ENCODE measurements at places on chromosomes 3 and 15.

GRCh38 chr3:187286467-187287059 lies 5.0 kb downstream of the MASP1 start:
- DNase-seq: no peak

DNA sequence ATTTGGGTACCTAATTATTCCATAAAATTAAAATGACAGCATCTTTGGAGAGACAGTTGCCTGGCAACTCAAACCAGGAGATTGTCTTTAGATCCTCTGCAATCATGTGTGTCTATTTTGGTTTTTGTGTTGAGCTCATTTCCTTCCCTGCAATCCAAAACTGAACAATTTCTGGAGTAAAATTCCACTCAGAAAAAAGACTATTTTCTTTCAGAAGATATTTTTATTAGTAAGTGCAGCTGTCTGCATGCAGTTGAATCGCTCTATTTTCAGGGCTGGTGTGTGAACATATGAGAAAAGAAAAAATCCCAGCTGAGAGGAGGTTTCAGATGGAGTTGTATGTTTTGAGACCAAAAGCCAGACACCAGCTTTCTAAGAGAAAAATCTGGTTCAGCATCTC lies 41.9 kb upstream of the DYNC1LI1 start:
- DNase-seq: no peak

DNA sequence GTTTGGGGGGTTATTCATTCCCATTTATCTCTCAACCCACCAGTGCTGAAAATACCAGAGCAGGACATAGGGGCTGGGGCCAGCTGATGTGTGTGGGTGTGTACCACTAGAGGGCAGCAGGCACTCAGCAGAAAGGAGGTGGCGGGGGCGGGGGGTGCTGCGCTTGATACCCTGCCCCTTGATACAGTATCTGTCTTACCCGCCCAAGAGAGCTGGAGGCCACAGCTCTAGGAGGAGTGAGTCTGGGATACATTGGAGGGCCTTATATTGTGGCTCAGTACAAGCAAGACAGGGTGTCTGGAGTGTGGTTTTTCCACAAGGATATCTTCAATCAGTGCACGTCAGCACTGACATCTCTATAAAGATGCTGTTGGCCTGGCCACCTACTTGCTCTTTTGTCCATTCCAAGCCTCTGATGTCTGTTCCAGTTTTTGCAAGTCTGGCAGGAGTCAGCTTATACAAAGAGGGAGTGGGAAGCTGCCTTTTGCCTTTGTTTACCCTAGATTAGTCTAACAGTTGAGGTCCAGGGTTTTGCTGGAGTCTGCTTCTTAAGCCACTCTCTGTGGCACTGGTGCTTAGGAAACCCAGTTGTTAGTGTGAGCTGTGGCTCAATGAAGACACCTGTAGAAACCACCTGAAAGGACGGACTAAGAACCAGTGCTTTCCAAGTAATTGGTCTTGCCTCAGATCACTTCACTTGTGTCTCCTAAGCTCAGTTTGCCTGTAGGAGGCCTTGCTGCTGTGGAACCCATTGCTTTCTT lies 1.5 kb upstream of the RBM15B start:
- peak; percentile 52 for DNase-seq

GRCh38 chr3:56222866-56223265 lies 245.4 kb downstream of the ERC2 start:
- no peak for DNase-seq

GRCh38 chr3:86208772-86209171 lies 782.2 kb downstream of the VGLL3 start:
- DNase-seq: no peak

GRCh38 chr3:149618151-149619123 lies 39.4 kb downstream of the WWTR1 start:
- no peak for DNase-seq

GRCh38 chr15:66622591-66623022 lies 56.8 kb upstream of the LCTL start:
- no peak for DNase-seq

GRCh38 chr3:30544812-30545211 lies 61.6 kb upstream of the TGFBR2 start:
- DNase-seq: no peak

GRCh38 chr3:141960731-141961130 lies 84.3 kb downstream of the ATP1B3 start:
- no peak for DNase-seq

- no peak for DNase-seq
These were observed 171.4 kb downstream of the CACNA1D start for GRCh38 chr3:53665608-53666425.

DNA sequence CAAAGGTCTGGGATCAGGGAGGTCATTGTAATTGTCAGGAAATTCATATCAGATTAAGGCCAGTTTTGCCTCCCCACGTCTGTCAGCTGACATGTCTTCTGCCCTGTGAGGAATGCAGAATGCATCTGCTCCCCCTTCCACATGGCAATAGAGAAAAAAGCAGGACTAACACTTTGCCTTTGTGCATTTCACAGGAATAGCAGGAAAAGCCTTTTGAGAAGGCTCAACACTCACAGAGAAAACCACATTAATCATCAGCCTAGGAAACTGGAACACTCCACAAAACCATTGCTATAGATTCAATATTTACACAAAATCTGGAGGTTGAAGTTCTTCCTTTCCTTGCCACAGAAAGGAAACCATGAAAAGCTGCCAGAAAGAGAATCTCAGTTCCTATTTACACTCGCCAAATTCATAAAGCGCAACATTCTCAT lies 165.2 kb upstream of the HES1 start:
- DNase-seq: no peak

DNA sequence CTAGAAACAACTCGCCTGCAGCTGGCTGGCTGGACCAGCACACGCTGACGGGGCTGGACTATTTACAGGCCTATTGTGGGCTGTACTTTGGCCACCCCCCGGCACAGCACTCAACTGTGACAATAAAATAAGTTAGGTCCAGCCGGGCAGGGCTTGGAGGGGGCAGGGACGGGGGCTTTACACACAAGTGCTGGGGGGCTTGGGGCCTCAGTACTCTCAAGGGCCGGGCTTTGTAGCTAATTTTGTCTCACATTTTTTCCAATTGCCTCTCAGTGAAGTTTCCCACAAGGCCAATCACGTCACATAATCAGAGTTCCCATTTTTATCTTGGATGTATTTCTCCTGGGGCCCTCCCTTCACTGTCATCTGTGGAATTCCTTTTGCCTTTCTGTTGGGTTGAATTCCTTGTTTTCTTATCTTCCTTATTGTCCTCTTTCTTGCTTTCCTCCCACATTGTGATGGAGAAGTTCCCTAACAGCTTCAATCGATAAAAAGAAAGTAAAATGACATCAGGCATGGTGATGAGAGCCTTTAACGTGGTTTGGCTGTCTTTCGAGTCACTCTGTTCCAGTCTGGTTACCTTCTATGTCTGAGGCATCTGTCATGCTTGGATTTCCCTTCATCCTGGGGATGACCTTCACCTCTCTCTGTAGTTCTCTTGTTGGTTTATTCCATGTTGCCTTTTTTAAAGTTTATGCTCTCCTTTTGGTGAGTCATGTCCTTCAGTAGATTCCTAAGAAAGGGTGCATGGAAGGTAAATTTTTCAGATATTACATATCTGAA lies 44.1 kb upstream of the CMTM7 start:
- DNase-seq: no peak

- DNase-seq: no peak
These were observed 123.5 kb upstream of the IL12A start for GRCh38 chr3:159865041-159865579.

- peak; percentile 69 for DNase-seq
These were observed 392.4 kb upstream of the PROK2 start for GRCh38 chr3:72177075-72178050.

GRCh38 chr3:170483485-170484262 lies 65.0 kb downstream of the CLDN11 start:
- DNase-seq: no peak

DNA sequence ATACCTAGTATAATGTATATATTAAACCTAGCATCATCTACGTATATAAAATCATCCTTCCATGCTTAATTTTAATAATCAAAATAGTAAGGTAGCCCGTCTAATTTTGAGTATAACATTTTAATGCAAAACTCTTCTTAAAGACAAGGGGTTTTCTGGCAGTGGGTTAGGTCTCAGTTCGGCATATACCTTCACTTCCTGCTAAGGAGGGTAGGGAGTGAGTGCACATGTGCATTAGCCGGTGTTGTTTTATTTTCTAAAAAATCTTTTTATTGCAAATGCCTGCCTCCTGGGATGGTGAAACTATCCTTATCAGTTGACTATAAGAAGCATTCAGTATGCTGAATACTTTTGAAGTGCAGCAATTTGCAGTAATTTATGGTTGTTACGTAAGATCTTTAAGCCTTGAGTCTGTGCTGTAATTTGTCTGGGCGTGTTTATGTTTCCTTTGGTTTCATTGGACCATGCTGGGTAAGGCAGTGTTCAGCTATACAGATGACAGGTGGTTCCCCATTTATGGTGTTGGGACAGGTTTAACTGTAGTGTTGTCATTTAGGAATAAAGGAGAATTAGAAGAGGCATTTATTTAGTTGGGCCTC lies 11.7 kb downstream of the ARHGEF26 start:
- no peak for DNase-seq

DNA sequence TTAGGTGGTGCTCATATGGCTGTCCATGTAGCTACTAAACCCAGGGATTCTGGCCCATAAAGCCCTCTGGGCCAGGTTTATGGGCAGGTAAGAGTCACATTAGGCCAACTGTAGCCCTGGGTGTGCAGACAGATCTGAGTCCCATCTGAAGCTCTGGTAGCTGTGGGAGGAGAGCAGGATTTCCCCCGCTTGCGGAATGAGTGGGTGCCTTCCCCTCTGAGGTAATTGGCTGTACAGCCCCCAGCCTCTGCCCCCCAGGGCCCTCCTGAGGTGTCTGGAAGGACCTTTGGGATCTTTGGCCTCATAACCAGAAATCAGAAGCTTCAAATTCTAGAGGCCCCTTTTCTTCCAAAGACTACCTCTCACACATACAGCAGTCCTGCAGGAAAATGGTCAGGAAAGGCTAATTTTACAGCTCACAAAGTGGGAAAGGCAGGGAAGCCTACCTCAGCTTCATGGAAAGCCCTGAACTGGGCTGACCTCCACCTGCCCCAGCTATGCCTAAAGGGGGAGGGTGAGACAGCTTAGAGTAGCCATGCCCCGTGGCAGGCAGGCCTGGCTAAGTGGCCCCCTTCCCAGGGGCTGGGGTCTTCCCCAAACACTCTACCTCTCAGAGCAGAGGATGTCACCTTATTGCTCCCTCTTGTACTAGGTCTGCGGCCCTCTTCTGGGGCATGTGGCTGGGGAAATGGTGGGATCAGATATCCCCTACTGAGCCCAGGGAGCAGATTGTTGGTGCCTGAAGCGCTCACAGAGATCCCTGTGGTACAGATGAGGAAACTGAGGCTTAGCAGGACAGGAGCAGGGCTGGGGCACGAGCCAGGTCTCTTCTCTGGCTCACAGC lies 16.8 kb downstream of the HEMK1 start:
- peak; percentile 66 for DNase-seq

- DNase-seq: no peak
These were observed 154.2 kb upstream of the TSPAN3 start for GRCh38 chr15:77225088-77225487.

DNA sequence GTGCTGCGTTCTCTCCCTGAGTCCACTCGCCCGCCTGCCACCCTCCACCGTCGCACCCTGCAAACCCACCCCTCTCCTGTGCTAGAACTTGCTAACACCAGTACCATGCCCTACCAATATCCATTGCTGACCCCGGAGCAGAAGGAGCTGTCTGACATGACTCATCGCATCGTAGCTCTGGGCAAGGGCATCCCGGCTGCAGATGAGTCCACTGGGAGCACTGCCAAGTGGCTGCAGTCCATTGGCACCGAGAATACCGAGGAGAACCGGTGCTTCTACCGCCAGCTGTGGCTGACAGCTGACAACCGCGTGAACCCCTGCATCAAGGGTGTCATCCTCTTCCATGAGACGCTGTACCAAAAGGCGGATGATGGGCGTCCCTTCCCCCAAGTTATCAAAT lies 4.9 kb upstream of the ALAS1 start:
- no peak for DNase-seq

DNA sequence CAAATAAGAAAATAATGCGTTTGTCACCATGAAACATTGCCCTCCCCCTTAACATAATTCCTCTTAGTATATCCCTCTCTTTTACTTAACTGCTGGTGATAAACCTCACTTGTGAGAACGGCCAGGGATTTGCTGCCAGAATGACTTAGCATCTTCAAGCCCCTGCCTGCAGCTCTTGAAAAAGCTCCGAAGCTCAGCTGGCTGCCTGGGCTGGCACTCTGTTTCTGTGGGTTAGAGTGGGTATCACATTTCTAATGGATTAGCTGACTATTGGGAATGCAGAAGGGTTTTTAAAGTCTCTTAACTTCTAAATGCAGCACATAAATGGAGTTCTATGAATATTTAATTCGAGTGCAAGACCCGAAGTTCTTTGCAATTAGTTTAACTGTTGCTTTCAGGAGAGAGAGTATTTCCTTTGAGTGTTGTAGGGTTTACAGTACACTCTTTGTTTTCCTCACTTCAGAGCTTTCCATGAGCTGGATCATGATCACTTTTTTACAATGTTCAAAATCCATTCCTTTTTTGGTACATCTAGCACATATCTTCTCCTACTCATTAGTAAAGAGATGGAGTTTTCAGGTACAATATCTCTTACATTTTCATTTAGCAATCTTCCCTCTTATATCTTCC lies 124.7 kb upstream of the RBMS3 start:
- DNase-seq: no peak

- DNase-seq: no peak
These were observed 81.6 kb upstream of the GALNT15 start for GRCh38 chr3:16092923-16093322.

DNA sequence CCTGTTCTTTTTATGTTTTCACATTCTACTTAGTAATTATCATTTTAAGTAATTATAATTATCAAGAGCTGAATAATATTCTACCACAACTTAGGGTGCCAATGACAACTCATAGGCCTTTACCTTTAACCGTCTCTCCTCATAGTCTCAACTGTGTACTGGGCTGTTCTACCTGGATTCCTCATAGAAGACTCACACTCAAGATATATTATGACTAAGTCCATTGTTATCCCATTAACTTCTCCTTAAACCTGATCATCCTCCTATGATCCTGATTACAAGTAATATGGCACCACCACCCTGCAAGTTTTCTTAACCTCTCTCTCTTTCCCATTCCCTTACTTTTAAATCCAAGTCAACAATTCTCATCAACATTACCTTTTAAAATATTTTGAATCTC lies 285.9 kb upstream of the VEPH1 start:
- DNase-seq: no peak

GRCh38 chr15:92819278-92820235 lies 80.6 kb upstream of the CHD2 start:
- DNase-seq: no peak
